Trophoblast cell (in vitro differentiated cells and primary cell): ENCODE measurements at places on chromosomes 11 and 22.
A peak's percentile ranks its signal among the peaks of the same experiment; 100 is the strongest.

DNA sequence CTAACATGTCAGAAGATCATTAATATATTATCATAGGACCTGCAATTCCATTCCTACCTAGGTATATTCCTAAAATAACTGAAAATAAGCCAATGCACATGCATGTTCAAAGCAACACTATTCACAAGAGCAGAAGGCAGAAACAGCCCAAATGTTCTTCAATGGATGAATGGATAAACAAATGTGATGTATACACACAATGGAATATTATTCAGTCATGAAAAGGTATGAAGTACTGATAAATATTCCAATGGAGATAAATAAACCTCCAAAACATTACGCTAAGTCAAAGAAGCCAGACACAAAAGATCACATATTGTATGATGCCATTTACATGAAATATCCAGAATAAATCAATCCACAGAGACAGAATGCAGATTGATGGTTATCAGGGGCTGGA, 16.8 kb downstream of the AMBRA1 start:
- H3K4me1 ChIP-seq: no peaks in the 10 kb centered on the region
- H3K27me3 ChIP-seq: no peaks in the 10 kb centered on the region
- H3K4me3 ChIP-seq: no peak overlapping the region
- H3K27ac ChIP-seq: no peak overlapping the region
- DNase-seq: no peak

DNA sequence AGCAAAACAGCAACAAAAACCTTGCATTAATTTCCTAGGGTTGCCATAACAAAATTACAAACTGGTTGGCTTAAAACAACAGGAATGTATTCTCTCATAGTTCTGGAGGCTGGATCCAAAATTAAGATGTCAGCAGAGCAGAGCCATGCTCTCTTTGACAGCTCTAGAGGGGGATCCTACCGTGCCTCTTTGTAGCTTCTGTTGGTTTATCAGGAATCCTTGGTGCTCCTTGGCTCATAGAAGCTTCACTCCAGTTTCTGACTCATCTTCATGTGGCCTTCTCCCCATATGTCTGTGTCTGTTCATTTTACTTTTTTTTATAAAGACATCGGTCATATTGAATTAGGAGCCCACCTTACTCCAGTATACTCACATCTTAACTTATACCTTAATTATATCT, 90.5 kb upstream of the POU2AF2 start:
- H3K27me3 ChIP-seq: no peaks in the 10 kb centered on the region
- no peak for DNase-seq
- no peaks in the 10 kb centered on the region for H3K4me1 ChIP-seq
- H3K36me3 ChIP-seq: no peaks in the 10 kb centered on the region
- no peak overlapping the region for H3K27ac ChIP-seq

GRCh38 chr11:116219171-116219635, 553.6 kb downstream of the BUD13 start:
- H3K27ac ChIP-seq: no peak overlapping the region
- DNase-seq: no peak
- no peaks in the 10 kb centered on the region for H3K4me1 ChIP-seq
- no peak overlapping the region for H3K4me3 ChIP-seq

GRCh38 chr11:26014456-26015115, 317.3 kb upstream of the ANO3 start:
- no peaks in the 10 kb centered on the region for H3K4me1 ChIP-seq
- peak overlapping the region; percentile 52 for H3K27ac ChIP-seq
- H3K4me3 ChIP-seq: no peak overlapping the region
- DNase-seq: peak; percentile 81
- no peaks in the 10 kb centered on the region for H3K36me3 ChIP-seq

DNA sequence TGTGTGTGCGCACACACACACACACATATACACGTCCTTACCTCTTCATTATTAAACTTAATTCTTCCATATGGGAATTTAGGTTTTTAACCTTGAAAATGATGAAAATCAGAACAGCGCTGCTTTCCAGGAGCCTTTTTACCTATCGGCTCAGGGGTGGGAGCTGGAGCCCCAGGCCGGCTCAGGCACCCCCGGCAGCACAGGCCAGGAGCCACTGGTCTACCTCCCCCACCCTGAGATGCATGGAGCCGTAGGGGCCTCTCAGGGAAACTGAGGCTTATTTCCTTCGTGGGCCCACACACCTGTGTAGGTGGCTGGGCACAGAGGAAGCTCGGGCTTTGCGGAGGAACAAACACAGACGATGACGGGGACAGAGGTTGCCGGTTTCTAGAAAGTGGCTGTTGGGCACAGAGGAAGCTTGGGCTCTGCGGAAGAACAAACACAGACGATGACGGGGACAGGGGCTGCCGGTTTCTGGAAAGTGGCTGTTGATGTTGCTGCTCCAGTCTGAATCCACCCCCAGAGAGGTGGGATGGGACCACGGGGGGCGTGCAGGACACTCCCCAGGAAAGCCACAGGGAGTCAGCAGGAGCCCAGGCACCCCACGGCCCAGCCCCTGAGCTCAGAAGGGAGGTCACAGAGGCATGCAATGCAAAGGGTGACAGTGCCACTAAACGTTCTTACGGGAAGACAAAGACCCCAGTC, 149.4 kb downstream of the BRD1 start:
- DNase-seq: no peak
- H3K27me3 ChIP-seq: no peaks in the 10 kb centered on the region
- H3K4me3 ChIP-seq: no peak overlapping the region

GRCh38 chr11:112297248-112297866, 36.7 kb upstream of the PLET1 start:
- no peaks in the 10 kb centered on the region for H3K4me1 ChIP-seq
- H3K27me3 ChIP-seq: no peaks in the 10 kb centered on the region
- H3K27ac ChIP-seq: no peak overlapping the region
- peaks cover 3% of the 10 kb centered on the region for H3K36me3 ChIP-seq

DNA sequence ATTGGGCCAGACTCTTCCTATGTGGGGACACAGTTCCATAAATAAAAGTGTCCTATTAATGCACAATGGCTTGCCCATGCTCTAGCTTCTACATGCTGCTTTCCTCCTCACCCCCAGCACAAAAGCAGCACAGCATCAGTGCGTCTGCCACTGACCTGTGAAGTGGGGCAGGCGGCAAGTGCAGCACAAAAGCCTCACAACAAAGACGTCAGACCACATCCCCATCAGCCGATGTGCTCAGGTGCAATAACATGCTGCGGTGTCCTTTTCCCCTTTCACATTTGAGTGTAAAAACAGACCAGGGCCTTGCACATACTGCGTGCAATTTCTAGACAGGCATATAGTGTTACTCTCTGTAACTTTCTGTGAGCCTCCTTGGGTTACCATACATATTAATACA, 12.8 kb downstream of the DKK3 start:
- no peak overlapping the region for H3K4me3 ChIP-seq
- no peak overlapping the region for H3K27ac ChIP-seq
- peaks cover 24% of the 10 kb centered on the region for H3K4me1 ChIP-seq
- no peaks in the 10 kb centered on the region for H3K27me3 ChIP-seq
- DNase-seq: no peak
- peaks cover 17% of the 10 kb centered on the region for H3K36me3 ChIP-seq

DNA sequence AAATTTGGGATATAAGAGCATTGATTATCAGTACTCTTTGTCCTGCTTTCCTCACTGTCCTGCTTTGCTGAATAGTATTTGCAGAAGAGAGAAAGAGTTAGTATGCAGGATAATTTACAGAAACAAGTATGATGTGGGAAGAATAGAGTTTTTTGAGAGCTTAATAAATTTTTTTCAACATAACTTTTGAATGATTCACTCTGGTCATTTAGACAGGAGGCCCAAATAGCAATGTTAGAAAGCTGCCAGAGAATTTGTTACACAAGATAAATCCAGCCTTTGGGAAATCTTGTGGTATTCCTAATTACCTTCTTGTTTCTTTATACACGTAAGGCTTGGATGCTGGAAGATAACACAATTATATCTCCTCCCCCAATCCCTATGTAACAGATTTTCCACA, 484.6 kb downstream of the CNTN5 start:
- H3K4me1 ChIP-seq: no peaks in the 10 kb centered on the region
- H3K27me3 ChIP-seq: no peaks in the 10 kb centered on the region
- no peaks in the 10 kb centered on the region for H3K36me3 ChIP-seq
- no peak for DNase-seq
- no peak overlapping the region for H3K4me3 ChIP-seq

DNA sequence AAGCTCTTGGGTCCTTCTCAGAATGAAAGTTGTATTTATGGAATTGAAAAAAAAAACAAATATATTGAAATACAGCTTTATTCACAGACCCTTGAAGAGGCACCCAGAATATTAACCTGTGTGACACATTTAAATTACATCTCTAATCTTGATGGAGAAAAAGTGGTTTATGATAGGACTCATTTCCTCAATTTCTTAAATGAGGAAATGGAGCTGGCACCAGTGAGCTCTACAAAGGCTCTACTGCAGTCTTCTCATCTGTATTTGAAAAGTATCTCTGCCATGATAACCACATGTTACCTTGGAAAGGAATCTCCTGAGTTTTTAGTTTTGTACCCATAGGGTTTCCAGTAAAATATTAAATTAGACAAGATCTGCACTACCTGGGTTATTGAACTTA, 186.5 kb downstream of the HIPK3 start:
- no peaks in the 10 kb centered on the region for H3K27me3 ChIP-seq
- no peak for DNase-seq
- H3K4me1 ChIP-seq: no peaks in the 10 kb centered on the region
- no peak overlapping the region for H3K4me3 ChIP-seq

DNA sequence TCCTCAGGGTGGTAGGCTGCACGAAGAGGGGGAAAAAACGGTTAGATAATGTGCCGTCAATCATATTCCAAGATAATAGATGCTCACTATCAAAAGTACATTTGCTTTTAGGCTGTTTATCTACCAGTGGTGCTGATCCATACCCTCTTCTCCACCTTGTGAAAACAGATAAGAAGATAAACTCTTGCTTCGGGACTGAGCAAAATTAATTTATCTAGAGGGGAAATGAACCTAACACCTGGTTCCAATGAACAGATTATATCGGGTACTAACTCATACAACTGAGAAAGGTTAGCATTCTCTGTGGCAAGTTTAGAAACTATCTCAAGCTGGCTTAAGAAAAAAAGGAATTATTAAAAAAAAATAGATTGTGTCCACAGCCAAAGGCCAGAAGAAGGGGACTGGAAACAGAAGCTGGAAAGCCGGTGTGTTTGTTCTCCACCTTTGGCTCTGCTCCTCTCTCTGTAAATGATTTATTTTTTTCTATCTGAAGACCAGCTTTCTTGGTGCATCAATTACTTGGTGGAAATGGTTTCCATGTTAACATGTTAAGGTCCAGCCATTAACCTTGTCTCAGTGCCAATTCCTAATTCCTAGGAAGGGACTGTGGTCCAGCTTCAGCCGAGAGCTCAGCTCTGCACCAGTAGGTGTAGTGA, 55.8 kb downstream of the SC5D start:
- H3K36me3 ChIP-seq: no peaks in the 10 kb centered on the region
- no peak overlapping the region for H3K27ac ChIP-seq
- no peaks in the 10 kb centered on the region for H3K27me3 ChIP-seq

DNA sequence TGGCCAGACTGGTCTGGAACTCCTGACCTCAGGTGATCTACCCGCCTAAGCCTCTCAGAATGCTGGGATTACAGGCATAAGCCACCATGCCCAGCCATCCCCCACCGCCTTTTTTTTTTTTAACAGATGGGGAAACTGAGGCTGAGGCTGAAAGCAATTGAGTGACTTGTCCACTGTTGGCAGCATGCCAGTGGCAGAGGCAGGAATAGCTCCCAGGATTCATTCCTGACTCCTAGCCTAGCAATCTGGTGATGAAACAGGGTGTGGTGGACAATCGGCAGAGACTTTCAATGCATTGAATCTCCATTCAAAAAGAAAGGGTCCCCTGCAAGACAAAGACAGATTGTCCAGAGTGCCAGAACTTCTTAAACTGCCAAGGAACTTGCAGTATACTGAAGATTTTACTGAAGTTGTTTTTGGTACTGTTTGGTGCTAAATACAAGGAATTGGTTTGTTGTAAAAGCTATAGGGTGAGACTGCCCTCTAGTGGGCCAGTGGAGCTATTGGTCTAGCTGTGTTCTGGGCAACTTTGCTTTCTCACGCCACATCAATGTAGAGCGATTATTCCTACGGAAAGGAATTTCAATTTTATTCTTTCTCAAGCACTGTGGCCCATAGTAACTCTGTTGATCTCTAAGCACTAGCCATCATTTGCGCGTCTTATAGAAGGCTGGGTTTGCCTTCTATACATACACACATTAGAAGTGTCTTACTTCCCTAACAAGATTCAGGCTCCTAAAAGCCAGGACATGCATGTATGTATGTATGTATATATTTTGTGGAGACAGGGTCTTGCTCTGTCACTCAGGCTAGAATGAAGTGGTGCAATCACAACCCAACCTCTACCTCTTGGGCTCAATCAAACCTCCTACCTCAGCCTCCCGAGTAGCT, 21.0 kb downstream of the C22orf31 start:
- peak; percentile 62 for DNase-seq
- no peak overlapping the region for H3K4me3 ChIP-seq
- peaks cover 12% of the 10 kb centered on the region for H3K36me3 ChIP-seq
- peaks cover 8% of the 10 kb centered on the region for H3K4me1 ChIP-seq
- H3K27ac ChIP-seq: no peak overlapping the region
